Renal pelvis (tissue), 12 donors: ENCODE measurements at places on chromosomes 5 and 9. TPM values are rescaled to one million over a fixed set of nuclear protein-coding genes. Genes with fewer than 3 reads are reported as not detected.

DNA sequence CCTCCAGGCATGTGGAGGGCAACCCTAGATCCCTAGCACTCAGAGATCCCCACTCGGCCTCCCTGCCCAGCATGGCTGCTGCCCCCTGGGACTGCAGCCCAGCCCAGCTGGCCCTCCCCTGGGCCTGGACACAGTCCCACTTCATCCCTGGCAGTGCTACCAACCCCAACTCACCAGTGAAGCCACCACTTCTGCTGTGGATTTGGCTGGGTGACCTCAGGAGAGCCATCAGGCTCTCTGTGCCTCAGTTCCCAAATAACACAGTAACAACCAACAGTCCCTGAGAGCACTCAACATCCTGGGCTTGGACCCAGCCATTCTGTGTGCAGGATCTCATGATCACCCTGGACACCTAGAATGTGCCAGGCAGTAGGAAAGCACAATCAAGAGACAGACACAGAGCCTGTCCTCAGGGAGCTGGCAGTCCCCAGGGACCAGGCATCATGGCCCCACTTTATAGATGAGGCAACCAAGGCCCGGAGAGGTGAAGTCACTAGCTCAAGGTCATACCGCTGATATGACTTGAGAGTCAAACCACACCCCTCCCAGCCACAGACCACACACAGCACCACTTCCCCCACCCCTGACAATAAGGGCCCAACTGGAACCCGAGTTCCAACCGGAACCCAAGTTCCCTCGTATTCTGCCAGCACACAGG, 4.7 kb upstream of the PSMB7 start:
- DNase-seq, result no peak

- DNase-seq, result no peak
Observed at GRCh38 chr9:20570756-20571155, 51.5 kb downstream of the MLLT3 start.

CARD9 gene
- polyA plus RNA-seq, result 1.9 TPM

SH2D3C gene
- polyA plus RNA-seq, result 20.4 TPM

CCNI2 gene
- 3.1 TPM for polyA plus RNA-seq

SLC46A2 gene
- 0.43 TPM for polyA plus RNA-seq

DNA sequence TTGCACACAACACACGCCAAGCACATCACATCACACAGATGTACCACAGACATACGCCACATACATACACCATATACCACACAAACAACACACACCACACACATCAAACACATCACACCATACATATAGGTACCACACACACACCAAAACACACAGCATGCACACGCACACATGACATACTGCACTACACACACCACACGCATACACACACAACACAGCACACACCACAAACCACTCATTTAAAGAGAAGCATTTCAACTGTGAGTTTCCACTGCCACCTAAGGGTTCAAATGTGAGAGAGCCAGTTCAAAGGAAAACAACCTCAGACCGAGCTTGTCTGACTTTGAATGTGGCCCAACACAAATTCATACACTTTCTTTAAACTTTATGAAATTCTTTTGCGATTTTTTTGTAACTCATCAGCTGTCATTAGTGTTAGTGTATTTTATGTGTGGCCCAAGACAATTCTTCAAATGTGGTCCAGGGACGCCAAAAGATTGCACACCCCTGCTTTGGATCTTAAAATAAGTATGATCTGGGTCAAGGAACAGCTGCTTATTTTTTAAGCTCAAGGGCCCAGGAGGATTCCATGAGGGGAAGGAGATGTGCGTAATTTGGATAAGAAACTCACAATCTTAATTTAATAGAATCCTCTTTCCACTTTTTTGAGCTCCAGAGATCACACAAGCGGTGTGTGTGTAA, 494.6 kb downstream of the GADD45G start:
- DNase-seq, result peak; percentile 22

- DNase-seq, result no peak
Observed at GRCh38 chr5:74382123-74382855, 258.2 kb downstream of the ENC1 start.

- no peak for DNase-seq
Observed at GRCh38 chr9:93161786-93162562, 22.0 kb upstream of the WNK2 start.

GMCL2 gene
- not detected for polyA plus RNA-seq
